ENCODE measurements at places on chromosomes 6 and 20.

GRCh38 chr6:150024646-150025155, 631 bp downstream of the RAET1L start:
- DNase-seq, result no peak

GRCh38 chr6:33289784-33290315, 449 bp downstream of the PFDN6 start:
- no peak for DNase-seq

- DNase-seq, result no peak
Measured at GRCh38 chr20:32496811-32497533, 88.2 kb downstream of the NOL4L start.

DNA sequence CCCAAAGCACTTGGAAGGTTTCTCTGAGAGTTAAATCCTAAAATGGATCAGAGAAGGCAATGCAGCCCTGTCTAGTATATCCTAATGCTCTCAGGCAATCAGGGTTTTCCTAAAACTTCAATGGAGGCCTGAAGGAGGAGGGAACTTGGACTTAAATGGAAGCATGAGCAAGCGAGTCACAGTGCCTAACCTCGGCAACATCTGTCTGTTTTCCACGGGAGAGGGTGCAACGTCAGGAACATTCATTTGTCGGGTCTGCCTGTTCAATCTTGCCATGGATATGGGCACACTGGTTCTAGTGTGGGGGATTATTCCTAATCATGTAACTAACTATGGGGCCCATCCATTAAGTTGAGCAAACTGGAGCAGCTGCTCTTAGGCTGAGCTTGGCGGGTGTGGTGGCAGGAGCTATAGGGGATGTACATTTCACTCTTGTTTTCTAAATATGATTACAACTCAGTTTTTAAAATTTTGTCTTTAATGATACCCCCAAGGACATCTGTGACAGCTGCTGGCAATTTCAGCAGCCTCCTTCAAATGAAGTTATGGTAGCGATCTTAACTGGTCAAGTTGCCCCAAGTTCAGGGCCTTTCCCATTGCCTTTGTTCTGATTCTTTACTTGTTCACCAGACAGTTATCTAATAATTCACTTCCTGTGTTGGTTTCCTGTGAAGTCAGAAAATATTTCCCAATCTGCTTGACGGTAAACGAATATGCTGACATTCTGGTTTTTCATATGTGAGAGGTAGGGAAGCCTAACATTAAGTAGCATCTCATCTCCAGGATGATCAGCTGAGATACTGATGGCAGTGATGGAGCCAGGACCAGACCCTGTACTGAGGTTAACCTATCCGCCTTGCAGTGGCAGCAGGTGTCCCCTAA, 21.6 kb downstream of the DSE start:
- DNase-seq, result no peak

- no peak for DNase-seq
Measured at GRCh38 chr20:39983183-39983582, 705.9 kb downstream of the MAFB start.

- peak; percentile 38 for DNase-seq
Measured at GRCh38 chr6:48615041-48615440, 504.0 kb upstream of the PTCHD4 start.
